GM04504 (cell line): ENCODE measurements at places on chromosomes 6 and 20.

GRCh38 chr6:76633259-76633658, 560.8 kb upstream of the IMPG1 start:
- DNase-seq: no peak

DNA sequence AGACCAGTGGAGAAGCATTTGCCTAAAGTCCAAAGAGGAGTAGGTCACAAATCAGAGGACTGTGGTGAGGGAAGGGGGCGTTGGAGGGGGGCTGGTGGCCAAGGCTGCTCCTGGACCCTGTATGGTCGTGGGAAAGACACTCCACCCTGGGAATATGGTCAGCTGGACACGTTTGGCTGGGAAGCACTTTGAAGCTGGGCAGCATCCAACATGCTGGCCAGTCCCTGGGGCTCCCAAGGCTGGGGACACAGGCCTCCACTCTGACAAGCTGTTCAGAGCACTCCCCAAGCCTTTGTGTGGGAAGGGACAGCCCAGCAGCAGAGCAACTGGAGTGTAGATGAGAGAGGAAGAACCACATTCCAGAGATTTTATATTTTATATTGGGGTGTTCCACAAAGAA, 203.2 kb downstream of the ANKRD60 start:
- DNase-seq: no peak

- no peak for DNase-seq
Observed at GRCh38 chr20:18267815-18268214, 20.5 kb upstream of the ZNF133 start.

DNA sequence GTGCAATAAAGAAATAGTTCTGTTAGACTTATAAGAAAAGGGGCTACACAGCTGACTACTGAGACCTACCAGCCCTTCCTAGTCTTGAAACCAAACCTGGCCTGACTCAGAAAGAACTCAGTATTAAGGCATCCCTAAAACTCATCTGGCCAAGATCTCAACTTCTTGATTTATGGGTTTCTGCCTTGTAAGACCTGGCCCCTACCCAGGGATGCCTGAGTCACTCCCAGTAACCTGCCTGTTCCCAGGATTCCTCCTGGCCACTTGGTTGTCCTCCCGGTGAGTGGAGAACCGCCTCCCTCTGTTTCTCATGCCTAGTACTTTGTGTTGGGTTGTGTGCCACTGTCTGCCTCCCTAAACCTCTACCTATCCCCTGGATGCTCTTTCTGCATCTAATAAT, 189.4 kb upstream of the PREP start:
- peak; percentile 94 for DNase-seq

- no peak for DNase-seq
Observed at GRCh38 chr6:158916617-158917016, 83.4 kb downstream of the RSPH3 start.

- no peak for DNase-seq
Observed at GRCh38 chr6:18343741-18344140, 43.4 kb upstream of the RNF144B start.

DNA sequence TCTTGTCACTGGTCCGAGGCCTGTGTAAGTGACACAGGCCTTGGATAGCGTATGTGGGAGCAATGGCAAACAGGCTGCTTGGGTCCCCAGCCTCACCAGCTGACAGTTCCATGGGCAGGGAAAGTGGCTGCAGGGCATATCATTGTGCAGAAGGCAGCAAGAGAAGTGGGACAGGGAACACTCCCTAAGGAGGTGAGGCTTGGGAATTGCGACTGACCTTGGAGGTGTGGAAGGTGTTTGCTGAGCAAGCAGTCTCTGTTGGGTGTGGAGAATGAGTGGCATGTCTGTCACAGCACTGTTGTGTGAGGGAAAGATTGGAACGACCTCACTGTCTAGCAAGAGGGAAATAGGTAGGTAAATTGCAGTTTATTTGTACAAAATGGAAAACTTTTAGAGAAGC, 16.8 kb downstream of the POFUT1 start:
- DNase-seq: no peak

GRCh38 chr20:57247292-57247965, 19.0 kb downstream of the BMP7 start:
- no peak for DNase-seq

DNA sequence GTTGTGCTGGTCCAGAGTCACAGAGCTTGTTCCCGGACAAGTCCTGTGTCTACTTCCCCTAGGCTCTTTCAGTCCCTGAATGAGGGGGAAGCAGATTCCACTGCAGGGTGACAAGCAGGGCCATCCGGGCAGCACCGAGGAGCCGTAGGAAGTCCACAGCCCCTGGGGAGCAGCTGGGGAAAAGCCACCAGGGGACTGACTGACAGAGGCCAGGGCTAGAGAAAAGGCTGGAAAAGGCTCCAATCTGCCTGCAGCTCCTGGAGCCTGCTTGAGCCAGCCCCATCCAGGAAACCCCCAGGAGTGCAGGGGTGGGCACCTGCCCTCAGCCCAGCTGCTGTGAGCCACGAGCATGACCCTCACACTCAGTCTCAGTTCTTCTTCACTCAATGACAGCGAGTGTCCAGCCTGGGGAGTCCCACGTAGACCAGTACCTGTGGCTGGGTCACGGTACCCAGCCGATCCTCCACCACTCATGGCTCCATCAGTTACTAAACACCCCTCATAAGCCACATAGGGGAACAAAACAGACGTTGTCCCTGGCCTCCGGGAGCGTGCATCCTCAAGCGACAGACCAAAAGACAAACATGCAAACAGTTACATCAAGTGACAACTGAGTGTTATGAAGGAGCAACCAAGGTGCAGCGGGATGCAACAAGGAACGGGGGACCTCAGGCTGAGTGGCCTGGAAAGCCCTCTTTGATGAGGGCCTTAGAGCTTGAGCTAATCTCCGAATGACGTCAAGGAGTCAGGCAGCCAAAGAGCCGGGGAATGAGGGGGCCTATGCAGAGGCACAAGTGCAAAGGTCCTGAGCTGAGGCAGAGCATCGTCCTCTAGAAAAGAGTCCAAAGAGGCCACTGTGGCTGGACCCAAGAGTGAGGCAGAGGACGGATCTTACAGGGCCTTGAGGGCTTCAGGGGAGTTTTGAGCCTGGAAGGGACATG, 24.8 kb upstream of the VSTM2L start:
- no peak for DNase-seq

- peak; percentile 13 for DNase-seq
Observed at GRCh38 chr6:115643762-115644161, 416.9 kb downstream of the FRK start.

DNA sequence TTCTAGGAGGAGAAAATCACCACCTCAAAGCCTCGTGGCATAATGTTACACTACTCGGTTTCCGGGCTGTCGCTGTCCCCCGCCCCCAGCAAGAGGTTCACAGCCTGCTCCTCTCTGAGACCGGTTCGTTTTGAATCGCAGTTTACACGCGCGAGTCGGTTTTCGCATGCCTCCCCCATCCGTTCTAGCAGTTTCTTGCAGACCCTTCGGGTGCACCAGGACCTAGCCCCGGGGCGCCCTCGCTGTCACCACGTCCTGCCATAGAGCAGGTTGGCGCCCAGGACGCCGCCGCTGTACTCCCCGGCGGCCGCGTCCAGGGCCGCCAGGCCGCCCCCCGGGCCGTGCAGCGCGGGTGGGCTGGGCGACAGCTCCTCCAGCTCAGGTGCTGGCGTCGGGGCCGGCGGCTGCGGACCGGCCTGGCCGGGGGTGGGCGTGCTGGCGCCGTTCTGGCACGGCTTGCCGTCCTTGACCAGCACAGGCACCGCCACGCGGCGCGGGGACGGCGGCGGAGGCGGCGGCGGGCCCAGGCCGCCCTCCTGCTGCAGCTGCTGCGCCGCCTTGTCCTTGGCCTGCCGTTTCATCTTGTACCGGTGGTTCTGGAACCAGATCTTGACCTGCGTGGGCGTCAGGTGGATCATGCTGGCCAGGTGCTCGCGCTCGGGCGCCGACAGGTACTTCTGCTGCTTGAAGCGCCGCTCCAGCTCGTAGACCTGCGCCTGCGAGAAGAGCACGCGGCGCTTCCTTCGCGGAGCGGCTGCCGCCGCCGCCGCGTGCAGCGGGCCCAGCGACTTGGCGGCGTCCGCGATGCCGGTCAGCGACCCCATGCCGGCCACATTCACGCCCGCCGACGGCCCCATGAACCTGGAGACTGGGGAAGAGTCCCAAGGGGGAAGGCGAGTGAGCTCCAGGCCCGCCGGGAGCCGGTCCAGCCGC, 1.4 kb downstream of the NKX2-4 start:
- no peak for DNase-seq

- DNase-seq: no peak
Observed at GRCh38 chr6:146898069-146898887, 299.5 kb downstream of the ADGB start.

DNA sequence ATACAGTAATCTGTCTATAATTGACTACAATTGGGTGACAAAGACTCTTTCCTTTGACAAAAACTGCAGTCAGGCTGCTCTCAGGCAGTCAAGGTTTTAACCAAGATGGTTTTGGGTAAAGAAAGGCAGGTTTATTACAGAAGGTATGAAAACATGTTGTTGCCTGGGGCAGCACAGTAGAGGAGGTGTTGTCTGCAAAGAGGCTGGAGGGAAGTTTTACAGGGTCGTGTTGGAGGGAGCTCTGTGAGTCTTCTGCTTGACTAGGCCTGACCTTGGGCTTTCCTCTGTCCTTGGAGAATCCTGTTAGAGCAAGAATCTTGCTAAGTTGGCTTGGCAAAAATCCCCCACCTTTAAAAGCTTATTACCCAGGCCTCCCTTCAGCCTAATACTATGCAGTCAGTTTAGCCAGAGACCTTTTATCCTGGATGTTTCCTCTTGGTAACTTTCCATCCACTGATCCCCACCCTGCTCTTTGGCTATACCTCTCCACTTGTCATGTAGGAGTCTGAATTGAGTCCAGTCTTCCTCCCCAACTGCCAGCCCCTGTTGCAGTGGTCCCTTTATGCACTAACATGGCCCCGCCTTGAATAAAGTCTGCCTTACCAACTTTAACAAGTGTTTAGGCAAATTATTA, 143.0 kb upstream of the SLC22A16 start:
- no peak for DNase-seq

DNA sequence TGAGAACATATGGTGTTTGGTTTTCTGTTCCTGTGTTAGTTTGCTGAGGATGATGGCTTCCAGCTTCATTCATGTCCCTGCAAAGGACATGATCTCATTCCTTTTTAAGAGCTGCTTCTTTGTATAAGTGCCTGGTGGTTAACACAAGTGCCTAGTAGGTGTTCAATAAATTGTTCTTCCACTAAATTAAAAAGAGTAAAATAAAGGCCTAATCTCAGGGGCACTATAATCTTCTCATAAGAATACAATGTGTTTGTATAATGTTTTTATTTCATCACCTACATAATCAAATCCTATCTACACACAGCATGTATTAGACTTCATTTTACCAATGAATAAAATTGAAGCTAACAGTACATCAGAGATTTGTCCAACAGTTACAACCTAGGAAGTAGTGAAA, 252.7 kb downstream of the KHDC1L start:
- DNase-seq: no peak

DNA sequence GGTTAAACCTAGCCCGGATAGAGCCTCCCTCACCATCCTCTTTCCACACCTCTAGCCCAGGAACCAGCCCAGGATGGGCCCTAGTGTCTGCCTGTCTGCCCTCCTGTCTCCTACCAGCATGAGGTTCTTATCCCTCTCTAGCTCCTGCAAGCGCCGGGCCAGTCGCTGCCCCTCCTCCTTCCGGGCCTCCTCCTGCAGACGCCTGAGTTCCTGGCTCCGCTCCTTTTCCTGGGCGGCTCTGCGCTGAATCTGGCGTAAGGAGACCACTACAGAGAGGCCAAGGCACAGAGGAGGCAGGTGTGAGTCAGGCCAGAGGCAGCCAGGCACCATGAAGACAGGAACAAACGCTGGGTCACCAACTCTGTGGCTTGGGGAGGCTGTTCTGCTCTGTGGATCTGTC, 4.3 kb upstream of the PSORS1C2 start:
- DNase-seq: peak; percentile 58

DNA sequence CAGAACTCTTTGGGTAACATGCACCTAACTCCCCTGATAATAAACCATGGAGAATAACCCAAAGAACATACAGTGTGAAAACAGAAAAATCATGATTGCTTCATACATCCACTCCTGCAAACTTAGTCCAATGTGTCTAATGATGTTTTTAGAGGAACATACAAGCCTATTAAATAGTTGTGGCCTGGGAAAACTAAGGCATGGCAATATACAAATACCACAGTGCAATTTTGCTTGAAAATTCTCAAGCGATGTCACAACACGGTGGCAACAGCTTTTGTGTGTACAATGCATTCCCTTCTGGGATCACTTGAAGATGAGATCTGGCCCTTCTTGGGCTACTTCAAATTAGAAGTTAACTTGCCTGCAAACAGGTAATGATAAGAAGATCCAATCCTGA, 16.7 kb downstream of the MAP3K5 start:
- peak; percentile 43 for DNase-seq

DNA sequence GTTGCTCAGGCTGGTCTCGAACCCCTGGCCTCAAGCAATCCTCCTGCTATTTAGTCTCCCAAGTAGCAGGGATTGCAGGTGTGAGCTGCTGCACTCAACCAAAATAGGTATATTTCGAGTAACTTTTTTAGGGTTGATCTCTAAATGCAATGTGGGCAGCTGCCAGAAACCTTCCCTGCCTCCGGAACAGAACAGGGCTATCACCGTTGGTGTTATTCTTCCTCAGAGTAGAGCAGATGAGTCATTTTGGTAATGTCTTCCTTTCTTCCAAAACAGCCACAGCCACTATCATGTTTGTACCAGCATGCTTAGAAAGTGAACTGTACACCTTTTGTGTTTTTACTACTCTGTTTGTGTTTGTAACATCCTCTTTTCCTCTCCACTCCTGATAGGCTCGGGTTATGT, 44.1 kb downstream of the SNX9 start:
- no peak for DNase-seq
